Activated naive CD4-positive, alpha-beta T cell treated with anti-CD3 and anti-CD28 coated beads for 36 hours (primary cell): ENCODE measurements at places on chromosomes 3 and 15.
A peak's percentile ranks its signal among the peaks of the same experiment; 100 is the strongest.

DNA sequence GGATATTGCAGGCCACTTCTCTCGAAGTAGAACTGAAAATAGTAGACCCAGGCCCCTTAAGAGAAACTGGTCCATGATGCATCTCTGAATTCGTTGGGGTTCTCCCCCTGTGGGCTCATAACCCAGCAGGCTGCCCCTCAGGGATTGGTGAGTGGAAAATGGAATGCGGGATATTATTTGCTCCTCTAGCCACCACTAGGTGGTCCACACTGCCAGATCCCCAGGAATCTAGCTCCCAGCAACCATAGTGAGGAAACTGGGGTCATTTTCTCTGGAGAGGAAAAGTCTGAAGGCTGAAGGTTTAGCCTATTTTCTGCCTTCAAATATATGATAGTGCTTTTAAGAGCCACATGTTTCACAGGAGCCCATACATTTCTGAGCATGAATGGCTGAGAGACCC lies 6.7 kb downstream of the CX3CR1 start:
- no peak for DNase-seq

- DNase-seq = peak; percentile 41
Measured at GRCh38 chr3:43879166-43879565, 188.4 kb downstream of the ABHD5 start.

- peak; percentile 19 for DNase-seq
Measured at GRCh38 chr15:91116113-91117067, 16.3 kb downstream of the SV2B start.

DNA sequence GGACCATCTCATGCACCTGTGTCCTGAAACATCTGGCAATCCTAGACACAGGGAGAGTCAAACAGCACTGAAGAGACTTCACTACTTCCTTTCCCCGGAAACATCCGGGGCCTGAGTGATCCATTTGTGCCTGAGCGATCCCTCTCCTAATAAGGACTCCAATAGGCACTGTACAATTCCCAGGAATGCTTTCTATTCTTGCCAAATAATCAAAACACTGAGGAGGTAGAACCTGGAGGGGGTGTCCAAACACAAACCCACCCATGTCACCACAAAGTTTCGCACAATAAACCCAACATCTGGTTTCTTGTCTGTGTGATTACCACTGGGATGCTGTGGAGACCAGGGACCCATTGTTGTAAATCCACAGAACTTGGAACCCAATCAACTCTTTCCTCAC lies 205.0 kb downstream of the OPA1 start:
- DNase-seq = no peak

DNA sequence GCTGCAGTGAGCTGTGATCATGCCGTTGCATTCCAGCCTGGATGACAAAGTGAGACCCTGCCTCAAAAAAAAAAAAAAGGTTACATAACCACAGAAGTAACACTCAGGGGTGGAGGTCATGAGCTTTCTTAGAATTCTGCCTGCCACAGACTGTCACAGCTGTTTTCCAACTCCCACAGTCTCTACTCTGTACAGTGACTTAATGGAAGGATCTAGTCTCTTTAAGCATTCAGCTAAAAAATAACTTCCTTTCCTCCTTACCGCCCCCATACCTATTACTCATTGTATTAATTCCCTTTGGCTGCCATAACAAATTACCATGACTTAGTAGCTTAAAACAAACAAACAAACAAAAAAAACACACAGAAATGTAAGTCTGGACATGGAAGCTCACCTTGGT lies 99.6 kb upstream of the UBE2E1 start:
- DNase-seq = no peak

DNA sequence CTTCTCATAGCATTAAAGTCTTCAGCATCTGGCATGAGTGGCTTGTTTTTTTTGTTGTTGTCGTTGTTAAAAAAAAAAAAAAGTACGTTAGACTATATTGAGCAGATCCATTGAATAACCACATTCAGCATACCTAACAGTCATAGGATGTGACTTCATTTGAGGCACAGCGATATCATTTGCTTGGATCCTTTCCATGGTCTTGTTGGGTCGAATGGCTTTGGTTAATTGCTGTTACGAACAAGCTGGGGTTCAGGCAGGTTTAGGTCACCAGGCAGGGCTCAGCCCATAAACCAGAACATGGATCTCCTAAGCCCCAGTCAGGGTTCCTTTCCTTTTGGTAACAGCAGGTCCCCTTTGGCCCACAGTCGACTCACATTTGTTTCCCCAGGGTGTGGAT lies 76.2 kb downstream of the POLR2M start:
- no peak for DNase-seq

GRCh38 chr3:47663630-47664240 lies 85.1 kb upstream of the CSPG5 start:
- no peak for DNase-seq
